AG04450 (cell line): ENCODE measurements at places on chromosomes 7 and 10.

DNA sequence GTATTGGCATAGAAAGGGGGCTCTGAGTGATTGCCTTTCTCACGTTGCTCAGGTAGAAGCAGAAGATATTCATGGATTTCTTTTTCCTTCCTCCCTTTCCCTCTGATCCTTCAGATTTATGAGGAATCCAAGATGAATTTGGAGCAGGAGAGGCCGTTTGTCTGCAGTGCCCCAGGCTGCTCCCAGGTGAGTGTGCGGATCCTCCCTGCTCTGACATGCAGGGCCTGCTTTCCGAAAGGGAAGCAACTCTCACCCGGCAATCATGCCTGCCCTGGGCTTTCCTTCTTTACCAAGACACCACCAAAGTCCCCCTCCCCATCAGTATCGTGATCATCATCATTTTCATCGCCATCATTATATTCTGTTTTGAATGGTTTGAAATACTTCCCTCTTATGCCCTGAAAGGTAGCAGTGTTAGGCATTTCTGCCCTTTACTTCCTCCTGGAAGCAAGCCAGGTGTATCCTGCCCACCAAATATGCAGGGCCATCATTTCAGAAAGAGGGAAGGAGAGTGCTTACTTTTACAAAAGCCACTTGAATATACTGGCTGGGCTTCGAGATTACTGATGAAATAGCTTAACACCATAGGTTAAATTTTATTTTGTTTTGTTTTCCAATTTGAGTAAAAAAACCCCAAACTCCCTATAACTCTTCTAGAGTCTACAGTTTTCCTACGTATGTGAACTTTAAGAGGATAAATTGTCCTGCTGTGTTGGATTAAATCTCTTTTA, 75.9 kb downstream of the CREB5 start:
- DNase-seq, result no peak

DNA sequence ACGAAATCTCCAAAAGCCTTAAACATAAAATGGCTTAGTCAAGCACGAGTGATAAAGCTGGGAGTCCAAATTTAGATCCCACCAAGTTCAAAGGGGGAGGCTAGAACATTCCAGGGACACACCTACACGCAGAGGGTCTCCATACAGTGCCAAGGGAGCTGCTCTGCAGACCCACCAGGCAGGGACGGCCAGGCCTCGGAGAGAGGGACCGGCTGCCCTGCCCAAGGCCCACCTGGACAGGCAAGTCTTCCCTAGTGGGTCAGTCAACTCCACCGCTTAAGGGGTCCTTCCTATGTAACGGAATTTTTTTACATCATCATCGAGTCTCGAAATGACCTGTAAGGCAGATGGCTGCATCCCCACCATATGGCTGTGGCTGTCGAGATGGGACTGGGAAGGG, 28.5 kb downstream of the AMZ1 start:
- no peak for DNase-seq

GRCh38 chr10:14366760-14367159, 36.0 kb upstream of the FRMD4A start:
- no peak for DNase-seq

DNA sequence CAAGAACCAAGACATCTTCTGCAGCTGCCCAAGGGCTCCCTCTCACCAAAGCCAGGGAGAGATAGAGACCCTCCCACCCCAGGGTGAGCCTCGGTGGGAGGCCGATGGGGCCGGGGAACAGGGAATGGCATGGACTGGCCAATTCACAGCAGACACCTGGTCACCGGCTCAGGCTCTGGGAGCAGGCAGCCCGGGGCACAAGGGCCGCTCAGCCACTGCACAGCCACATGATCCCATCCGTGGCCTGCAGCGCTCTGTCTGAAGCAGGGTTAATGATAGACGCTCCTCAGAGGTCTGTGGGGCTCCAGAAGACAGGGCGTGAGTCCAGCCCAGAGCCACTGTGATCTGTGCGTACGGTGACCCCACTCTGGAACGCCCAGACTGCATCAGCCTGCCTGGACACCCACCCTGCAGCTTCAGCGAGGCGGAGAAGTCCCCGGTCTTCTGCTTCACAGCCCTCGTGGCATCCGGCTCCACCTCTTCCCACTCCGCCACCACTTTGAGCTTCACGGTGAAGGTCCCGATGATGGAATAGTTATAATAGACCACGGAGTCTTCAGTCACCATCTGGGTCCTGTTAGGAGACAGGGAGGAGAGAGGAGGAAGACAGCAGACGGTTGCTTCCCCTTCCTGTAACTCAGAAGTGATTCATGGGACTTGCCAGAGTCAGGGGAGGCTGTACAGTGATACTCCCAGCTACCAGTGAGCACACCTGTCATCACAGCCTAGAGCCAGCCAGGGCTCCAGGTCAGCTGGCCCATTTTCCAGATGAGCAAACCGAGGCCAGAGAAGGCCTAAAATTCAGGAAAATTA, 14.0 kb downstream of the TMEM130 start:
- DNase-seq, result no peak

DNA sequence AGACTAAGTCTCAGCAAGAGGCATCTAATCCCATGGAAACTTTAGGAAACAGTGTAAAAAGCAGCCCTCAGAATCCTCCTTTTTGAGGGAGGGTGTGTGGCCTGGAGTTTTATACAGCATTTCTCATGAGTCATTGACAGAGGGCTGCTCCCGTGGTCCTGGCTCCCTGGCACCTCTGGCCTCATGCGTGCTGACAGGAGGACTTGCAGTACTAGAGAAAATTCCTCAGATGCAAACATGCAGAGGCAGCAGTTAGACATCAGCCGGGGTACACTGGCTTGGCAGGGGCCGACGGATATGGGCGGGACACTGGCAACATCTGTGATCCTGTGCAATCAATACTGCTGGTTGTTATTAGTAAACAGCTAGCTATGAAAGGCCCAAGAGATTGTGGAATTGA, 925.1 kb upstream of the CELF2 start:
- DNase-seq, result peak; percentile 13

GRCh38 chr7:107843184-107843583, 40.2 kb upstream of the SLC26A3 start:
- DNase-seq, result no peak

DNA sequence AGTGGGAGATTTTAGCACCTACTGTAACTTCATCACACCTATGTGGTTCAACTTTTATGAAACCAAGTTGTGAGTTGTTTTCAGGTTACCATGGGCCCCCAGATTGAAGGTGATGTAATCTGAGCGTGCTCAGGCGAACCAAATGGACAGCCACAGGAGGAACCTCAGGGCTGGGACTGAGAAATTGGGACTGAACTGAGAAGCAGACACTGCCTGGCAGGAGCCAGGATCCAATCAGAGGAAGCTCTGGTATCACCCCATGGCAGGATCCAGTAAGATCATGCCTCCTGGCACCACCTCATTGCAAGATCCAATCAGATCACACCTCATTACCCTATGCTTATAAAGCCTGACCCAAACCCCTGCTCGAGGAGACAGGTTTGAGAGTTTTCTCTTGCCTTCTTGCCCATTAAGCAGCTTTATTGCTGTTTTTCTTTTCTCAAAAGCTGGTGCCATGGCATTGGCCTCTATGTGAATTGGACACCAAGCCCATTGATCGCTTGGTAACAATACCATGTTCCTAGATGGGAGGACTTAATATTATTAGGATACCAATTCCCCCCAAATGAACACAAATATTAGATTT, 43.2 kb upstream of the GDF10 start:
- no peak for DNase-seq
